Stimulated activated CD4-positive, alpha-beta T cell treated with anti-CD3 and anti-CD28 coated beads, TNF-alpha, amount 100 ng/mL, for 48 hours (primary cell): ENCODE measurements at places on chromosomes 12 and 14.

DNA sequence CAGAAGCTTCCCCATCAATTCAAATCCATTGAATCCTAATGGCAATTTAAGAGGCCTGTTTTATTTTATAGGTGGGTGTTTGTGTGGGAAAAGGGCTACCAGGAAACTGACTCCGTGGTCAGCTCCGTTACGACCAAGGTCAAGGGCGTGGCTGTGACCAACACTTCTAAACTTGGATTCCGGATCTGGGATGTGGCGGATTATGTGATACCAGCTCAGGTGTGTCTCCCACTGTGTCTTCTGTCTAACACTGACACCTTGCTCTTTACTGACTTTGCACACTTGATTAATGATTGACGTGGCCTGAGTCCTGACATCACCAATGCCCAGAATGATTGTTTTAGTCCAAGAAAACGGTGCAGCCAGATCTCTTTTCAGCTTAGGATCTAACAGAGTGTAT lies 7.1 kb downstream of the P2RX4 start:
- DNase-seq, result no peak

DNA sequence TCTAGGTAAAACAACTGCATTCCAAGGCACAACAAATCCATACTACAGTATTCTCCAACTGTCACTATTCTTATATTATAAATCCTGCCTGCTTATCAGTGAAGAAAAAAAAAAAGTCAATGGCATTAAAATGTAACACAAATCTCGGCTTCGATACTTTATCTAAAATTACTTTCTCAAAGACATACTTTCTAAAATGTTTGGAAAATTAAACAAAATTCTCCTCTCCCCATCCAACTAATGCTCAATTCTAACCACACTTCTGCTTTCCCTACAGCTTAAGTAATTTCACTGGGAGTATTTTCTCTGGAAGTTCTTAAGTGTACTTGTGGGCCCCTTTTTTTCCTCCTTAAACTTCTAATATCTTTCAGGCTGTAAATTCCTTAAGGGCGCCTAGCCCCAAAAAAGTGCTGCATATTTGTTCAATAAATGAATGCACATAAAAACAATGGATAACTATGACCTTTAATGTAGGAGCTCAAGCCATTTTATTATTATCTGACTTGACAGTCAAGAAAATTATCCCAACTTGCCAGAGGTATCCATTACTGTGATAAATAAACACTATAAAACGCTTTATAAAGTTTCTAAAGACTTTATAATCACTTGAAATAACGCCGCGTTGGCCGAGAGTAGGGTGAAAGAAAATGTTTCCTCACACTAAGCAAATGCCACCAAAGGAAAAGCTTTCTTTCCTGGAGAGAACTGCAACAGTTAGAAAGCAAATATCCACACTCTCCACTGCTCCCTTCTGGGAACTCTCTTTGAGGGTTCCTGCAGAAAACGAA lies 977 bp downstream of the HEATR5A start:
- DNase-seq, result no peak

DNA sequence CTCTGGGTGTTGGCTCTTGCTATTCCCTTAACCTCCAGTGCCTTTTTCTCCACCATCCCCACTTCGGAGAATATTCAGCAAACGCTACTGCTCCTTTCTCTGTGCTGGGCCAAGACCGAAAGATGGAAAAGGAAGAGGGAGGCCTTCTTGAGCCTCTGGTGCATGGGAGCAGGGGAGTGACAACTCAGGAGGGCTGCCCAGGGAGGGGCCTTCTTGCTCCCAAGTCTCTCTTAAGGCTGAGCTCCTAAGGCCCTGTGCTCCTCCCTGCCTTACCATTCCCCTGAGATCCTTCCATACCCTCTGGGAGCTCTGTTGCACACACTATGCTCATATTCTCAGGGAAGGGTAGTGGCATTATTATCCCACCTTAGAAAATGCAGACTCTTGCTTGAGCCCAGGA lies 34.9 kb downstream of the SH2B3 start:
- DNase-seq, result no peak

- DNase-seq, result no peak
Measured at GRCh38 chr14:63205044-63205575, 867 bp downstream of the RHOJ start.

- no peak for DNase-seq
Measured at GRCh38 chr12:29158115-29158763, 9.2 kb downstream of the FAR2 start.

GRCh38 chr14:28059254-28059653 lies 707.3 kb upstream of the FOXG1 start:
- DNase-seq, result no peak

- DNase-seq, result no peak
Measured at GRCh38 chr12:112216223-112216622, 90.9 kb downstream of the TRAFD1 start.

DNA sequence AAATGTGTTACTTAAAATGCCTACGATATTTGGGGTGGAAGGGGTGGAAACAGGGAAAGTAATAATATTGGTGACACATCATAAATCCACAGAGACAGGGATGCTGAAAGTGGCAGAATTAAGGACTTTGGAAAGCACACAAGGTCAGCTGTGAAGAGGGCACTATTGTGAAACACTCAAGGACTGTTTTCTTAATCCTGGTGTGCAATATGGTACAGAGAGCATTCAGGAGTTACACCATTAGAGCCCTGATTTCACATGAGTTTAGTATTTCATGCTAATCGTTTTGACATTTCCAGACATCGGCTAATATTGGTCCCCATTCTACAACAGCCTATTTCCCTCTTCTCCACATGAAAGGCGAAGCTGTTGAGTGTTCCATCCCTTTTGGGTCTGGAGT lies 219.2 kb downstream of the MSRB3 start:
- no peak for DNase-seq

DNA sequence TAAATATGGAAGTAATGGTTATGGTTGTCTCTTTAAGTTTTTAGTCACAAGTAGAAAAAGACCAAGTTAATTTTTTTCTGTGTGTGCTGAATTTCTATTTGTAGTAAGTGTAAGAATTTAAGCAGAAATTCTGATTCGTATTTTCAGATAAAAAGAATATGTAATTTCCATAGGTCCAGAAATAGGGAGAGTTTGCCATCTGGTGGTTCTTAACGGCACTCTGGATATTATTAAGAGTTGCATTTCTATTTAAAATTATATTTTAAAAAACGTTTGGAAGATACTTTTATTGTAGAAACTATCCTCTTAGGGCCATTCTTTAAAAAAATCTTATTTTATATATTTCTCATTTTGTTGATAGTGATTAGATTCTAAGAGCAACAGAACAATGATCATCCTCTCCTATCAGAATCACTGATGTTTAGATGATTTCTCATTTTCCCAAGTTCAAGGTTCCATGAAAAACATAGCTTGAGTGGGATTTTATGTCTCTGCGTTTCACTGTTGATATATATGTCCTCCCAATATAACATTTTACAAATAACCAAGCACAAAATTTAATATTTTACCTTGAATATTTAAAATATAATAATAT lies 88.3 kb downstream of the LRRK2 start:
- no peak for DNase-seq

- no peak for DNase-seq
Measured at GRCh38 chr14:95769976-95770375, 56.1 kb upstream of the TCL1A start.

GRCh38 chr14:80927083-80927989 lies 14.2 kb downstream of the CEP128 start:
- no peak for DNase-seq

DNA sequence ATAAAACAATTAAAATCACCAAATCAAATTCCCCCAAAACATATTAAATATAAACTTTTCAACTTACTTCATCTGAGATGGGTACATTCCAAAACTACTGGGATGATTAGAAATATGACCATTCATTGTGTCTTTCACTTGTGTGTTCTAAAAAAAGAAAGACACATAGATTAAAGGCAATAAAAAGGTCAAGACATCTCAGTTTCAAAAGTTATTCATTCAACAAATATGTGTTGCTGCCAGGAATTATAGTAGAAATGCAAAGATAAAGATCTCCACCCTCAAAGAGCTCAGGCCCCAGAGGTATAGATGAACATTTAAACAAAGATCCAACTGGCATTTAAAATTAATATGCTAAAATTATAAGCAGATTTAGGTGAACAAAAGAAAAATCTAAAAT lies 106.4 kb downstream of the EPS8 start:
- no peak for DNase-seq

DNA sequence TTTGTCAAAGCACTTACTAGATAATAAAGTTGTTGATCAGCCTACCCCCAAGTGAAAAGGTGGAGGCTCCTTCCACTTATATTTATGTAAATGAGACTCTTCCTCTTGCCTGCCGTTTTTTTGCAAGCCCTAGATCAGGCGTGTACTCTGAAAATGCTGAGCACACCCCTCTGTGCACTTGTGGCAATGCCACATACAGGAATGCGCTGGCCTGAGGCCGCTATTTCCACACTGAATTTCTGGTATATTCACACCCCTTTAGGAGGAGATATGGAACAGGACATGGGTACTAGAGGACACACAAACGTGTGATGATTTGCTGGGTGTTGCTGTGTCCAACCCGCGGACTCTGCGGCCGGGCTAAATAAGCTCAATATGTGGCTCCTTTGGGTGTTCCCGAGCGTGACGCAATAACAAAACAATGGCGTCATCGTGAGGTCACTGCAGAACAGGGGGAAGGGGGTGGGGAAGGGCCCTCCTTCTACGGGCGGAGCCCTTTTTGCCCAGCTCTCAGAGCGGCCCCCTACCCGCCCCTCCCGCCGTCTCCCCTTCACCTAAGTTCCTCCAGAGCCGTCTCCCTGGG lies 554 bp upstream of the TSPAN31 start:
- peak; percentile 67 for DNase-seq

DNA sequence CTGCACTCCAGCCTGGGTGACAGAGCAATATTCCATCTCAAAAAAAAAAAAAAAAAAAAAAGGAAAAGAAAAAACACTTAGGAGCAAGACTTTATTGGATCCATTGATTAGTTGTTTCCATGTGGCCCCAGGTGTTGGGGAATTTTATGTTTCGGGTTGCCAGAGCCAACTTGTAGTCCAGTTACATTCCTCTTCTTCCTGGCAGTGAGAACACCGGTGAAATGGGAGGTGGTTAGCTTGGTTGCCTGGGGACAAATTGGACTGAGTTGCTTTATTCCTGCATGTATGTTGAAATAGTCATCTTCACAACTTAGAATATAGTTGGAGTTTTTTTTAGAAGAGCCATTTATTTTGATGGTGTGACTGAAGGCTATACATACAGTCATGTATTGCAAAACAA lies 12.6 kb downstream of the RCOR1 start:
- no peak for DNase-seq

DNA sequence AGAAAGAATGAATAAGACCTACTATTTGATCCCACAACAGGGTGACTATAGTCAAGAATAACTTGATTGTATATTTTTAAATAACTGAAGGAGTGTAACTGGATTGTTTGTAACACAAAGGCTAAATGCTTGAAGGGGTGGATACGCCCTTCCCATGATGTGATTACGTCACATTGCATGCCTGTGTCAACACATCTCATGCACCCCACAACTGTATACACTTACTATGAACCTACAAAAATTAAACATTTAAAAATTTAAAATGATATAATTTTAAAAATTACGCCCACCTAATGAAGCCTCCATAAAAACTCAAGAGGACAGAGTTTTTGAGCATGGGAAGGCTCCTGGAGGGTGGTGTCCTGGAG lies 94.5 kb downstream of the SCARB1 start:
- DNase-seq, result no peak

- DNase-seq, result no peak
Measured at GRCh38 chr12:116508145-116509121, 50.7 kb upstream of the MAP1LC3B2 start.

DNA sequence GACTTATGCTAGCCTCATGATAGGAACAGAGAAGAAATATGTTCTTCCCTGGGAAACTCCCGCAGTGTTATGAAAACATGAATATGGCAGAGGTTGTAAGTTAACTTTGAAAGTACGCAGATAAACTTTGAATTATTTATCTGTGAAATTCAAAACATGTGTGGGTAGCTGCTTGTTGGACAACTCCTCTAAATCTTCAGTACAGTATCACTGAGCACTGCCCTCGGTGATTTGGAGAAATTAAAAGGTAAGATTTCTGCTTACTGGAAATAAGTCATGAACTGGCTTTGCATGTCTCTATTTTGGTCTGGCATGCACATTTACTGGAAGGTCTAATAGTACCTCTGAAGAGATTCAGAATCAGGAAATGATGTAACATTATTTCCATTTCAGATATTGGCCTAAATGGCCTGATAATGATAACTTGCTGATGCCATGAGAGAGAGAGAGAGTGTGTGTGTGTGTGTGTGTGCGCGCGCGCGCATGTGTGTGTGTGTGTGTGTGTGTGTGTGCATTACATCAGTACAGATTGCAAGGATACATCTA lies 1441.9 kb upstream of the FLRT2 start:
- DNase-seq, result no peak

DNA sequence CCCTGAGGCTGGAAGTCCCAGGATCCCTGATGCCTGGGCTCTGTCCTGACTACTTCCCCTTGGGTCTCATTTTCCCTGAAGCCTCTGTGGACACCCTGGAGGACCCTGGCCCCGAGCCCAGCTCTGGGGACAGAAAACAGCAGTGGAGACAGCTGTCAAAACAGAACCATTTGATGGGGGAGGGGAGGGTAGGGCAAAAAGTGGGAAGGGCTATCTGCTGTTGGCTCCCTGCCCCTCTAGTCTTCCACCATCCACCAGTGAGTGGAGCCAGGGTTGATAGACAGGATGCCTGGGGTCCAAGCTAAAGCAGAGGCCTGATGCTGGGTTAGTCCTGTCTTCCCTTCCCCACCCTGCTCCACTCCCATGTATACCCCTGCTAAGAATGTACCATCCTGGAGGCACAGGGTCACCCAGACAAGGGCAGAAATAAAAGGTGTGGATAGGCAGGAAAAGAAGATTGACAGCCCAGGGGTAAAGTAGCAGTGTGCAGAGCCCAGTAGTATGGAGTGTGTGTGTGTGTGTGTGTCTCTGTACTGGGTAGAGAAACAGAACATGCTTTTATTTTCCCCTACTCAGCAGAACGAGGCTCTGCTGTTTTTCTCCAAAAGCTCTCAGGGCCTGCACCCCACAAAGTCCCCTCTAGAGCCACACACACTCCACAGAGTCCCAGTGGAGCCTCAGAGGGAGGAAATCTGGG lies 9.8 kb downstream of the ZNF385A start:
- no peak for DNase-seq

GRCh38 chr14:102209224-102209966 lies 69.7 kb downstream of the WDR20 start:
- no peak for DNase-seq

DNA sequence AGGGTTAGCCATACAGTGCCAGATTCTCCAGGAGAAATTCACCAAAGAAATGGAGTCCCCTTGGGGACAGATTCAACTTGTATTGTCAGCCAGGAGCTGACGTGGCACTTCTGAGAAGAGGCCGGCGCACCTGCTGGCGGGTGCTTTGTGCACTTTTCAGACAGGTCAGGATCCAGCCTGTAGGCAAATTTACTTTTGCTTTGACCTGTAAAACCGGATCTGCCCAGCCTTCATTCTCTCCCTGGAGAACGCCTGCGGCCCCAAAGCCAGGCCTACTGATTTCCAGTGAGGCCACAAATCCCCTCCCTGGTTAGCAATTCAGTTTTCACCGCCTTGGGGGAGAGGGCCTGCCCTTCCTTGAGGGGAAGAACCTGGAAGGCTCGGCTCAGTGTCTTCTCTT lies 17.4 kb downstream of the P2RX4 start:
- DNase-seq, result no peak

- no peak for DNase-seq
Measured at GRCh38 chr14:87847216-87847755, 145.7 kb downstream of the GALC start.
